ENCODE measurements at places on chromosomes 2 and 18.

DNA sequence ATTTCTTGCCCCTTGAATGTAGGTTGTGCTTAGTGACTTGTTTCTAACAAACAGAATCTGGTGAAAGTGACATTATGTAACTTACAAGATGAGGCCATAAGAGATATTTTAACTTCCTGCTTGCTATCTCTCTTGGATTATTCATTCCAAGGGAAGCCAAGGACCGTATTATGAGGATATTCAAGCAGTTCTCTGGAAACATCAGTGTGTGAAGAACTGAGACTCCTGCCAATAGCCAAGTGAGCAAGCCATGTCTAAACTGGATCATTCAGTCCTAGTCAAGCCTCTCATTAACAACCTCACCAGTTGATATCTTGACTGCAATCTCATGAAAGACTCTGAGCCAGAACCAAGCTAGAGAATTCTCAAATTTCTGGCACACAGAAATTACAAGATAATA lies 765.1 kb upstream of the SLC8A1 start:
- no peak for DNase-seq

GRCh38 chr2:85355073-85355410 lies 473 bp downstream of the ELMOD3 start:
- no peak for DNase-seq

DNA sequence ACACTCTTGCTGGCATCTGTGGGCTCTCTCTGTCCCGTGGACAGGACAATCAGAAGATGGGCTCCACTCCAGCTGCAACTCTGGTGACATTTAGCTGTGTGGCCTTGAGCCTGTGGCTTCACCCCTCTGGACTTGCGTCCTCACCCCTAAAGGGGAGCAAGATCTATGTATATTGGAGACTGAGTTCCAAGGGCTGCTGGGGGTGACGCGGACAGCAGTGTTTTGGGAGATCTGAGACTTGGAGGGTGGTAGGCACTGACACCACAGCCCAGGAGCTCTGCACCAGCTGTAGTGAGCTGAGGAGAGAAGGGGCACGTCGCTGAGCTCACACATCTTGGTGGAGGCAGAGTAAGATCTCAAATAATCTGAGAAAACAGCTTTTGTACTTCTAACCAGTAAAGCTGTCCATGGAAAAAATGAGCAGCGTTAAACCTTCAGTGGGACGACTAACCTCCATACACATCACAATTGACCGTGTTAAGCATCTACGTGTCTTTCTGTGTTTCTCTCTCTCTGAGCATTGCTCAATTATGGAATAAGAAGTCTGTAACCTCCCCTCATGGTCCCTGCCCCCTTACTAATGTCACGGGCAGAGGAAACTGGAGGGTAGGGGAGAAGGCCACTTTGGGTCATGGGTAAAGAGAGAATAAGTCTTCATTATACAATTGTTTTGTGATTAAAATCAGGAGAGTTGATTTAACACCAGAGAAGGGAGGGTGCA lies 85.8 kb downstream of the SH3RF3 start:
- DNase-seq: no peak

DNA sequence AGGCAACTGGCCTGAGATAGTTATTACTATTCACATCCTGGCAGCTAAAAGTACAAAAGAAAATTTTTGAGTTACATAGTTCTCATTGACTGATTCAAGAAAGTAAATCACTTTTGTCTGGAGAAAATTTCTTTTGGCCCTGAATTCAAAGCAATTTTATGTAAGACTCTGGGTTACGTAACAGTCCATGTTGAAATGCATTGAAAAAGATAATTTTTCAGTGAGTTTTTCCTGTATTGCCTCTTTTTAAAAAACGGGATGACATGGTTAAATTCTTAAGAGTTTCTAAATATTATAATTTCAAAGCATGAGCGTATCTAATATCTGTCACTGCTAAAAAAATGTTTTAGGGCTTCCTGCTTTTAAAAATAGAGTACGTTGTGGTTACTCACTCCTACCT lies 72.7 kb downstream of the ANKRD12 start:
- no peak for DNase-seq

- peak; percentile 81 for DNase-seq
Observed at GRCh38 chr2:18520451-18521425, 39.7 kb downstream of the RDH14 start.

GRCh38 chr18:61199171-61199848 lies 133.9 kb upstream of the CDH20 start:
- no peak for DNase-seq

DNA sequence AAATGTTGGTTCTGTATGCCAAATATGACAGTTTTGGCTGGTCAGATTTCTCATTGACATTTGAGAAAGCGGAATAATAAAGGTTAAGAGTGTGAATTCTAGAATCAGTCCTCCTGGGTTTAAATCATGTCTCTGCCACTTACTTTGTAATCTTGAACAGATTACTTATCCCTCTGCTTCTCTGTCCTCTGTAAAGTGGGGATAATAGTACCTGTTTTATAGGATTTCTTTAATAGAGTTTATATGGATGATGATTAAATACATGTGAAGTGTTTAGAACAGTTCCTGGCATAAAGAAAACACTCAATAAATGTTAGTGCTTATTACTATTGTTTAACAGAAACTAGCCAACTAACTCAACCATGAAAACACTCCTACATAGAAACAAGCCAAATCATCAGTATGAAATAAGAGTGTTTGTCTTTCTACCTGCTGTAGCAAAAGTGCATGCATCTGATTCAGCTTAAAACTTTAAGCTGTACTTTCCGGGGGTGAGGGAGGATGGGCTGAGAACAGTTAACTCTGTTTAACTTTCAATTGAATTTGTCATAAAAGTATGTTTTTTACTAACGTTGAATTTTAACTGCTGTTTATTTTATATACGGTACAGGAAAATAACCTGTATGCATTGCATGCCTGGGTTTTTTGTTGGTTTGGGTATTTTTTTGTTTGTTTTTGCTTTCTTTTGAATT lies 6.8 kb downstream of the HTR2B start:
- DNase-seq: no peak

DNA sequence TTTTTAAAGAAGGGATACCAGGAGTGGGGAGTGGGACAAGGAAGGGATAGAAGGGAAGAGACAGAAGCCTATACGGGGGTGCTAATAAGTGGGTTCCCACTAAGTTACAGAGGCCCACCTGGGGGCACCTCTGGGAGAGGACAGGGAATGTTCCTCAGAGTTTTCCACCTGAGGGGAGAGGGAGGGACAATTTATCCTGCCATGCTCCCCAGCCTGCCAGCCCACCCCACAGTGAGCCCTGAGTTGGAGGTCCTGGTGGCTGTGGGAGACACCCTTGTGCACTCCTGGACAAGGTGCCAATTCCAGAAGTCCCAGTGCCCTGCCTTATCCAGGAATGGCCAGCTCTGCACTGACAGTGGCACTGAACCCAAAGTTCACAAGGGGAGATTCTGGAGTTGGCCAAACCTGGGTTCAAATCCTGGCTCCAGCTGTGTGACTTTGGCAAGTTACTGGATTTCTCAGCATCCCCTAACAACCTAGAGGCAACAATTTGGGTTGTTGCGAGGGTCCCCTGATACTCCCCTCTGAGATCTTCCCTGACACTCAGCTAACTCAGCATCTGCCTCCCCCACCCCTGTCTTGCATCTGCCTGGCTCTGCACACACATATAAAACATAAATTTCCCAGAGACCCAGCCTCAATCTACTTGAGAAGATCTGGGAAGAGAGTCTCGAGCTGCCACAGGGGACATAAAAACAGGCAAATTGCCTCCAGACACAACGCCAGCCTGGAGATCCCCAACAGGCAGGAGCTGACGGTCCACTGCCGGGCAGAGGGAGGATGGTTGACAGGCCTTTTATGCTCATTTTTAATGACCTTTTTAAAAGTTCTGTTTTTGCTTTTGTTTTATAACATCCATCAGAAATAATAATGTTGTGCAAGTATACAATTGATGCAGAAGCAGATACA lies 98.7 kb upstream of the ST3GAL5 start:
- no peak for DNase-seq

DNA sequence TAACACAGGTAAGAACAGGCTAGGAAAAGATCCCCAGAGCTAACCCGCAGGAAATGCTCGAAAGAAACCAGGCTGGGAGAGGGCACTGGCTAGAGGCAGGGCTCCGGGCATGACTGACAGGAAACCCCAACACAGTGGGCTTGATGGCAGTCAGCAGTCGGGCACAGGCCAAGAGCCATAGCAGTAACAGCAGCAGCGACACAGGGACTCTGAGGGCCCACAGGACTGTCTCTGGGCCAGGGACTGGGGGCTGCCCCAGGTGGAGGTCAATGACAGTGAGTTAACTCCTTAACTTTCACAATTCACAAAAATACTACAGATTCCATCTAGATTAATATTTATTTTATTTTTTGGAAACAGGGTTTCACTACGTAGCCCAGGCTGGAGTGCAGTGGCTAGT lies 37.3 kb upstream of the ASPRV1 start:
- no peak for DNase-seq

GRCh38 chr2:23330214-23330613 lies 54.8 kb upstream of the KLHL29 start:
- DNase-seq: peak; percentile 28

DNA sequence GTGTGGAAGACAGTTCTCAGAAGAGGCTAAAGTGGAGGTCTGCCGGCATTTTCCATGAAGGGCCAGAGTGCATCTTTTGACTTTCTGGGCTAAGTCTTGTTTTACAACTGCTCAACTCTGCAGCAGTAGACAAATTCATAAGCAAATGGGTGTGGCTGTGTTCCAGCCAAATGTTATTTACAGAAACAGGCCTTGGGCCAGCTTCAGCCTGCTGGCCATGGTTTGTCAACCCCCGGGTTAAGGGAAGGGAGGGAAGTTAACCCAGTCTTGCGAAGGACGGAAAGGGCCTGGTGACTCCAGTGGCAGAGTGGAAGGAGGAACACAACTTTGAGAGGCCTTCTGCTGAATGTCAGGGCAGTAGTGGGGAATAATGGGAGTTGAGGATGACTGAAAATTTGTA lies 34.3 kb upstream of the NCKAP5 start:
- no peak for DNase-seq
